ENCODE measurements at places on chromosomes 6 and 20.

DNA sequence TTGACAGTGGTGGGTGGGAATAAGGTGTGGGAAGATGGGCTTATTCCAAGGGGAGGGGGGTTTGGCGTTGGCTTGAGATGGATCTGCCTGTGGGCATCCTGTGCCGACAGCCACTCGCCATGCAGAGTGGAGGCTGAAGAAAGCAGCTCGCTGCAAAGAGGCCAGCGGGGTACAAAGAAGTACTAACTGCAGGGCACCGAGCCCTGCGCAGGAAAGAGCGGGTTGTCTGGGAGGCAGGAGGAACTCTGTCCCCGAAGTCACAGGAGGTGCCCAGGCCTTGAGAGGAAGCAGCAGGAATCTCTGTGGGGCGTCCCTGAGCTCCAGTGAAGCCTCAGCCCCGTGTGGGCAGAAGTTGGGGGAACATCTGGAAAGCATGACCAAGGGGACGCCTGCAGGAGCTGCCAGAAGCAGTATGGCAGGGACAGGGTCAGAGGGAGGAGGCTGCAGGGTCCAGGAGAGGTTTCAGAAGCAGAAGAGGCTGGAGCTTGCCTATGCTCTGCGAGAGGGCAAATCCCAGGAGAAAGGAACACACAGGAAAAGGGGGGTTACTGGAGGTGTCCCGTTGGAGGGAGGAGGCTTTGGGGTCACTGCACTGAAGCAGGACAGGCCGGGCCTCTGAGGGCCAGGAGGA, 77.2 kb downstream of the THBS2 start:
- no peak for DNase-seq

- no peak for DNase-seq
Observed at GRCh38 chr6:99618649-99619408, 12.2 kb downstream of the PRDM13 start.

DNA sequence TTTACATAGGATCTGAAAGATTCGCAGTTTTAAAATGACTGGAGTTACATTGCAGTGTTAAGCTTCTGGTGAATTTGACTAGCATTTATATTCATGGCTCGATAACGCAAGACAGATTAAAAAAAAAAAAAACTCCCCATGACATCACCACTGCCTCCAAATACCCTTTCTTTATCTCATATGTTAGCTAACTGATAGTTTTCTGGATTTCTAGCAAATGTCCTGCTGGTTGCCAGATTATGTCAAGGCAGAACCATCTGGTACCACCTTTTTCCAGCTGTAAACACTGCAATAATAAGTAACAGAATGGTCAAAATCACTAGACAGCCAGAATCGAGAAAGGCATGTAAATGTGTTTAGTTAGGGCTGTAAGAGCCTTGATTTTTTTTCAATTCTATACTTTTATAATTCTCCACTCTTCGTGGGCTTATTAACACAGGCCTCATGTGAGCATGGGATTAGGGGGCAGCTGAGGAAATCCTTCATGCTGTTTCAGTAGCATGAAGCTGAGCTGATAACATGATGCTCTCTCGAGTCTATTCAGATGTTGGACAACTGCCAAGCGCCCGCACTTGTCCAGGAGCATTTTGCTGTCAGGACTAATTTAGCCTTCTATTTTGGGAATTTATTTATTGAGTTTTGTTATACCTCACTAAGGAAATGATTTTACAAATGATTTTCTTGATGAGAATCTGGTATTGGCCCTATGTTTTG, 166.0 kb upstream of the SCGN start:
- no peak for DNase-seq

GRCh38 chr6:63724721-63725120, 89.1 kb downstream of the PHF3 start:
- no peak for DNase-seq

DNA sequence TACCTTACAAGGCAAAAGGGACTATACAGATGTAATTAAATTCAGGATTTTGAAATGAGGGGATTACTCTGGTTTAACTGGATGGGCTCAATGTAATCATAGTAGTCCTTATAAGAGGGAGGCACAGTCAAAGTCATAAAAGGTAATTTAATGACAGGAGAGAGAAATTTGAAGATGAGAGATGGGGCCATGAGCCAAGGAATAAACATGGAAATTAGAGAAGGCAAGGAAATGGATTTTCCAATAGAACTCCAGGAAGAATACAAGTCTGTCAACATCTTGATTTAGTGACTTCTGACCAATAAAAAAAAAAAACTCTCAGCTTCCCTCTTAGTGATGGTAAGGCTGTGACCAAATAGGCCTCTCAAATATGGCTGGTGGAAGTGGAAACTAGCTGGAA, 101.9 kb upstream of the BEND3 start:
- DNase-seq: no peak

DNA sequence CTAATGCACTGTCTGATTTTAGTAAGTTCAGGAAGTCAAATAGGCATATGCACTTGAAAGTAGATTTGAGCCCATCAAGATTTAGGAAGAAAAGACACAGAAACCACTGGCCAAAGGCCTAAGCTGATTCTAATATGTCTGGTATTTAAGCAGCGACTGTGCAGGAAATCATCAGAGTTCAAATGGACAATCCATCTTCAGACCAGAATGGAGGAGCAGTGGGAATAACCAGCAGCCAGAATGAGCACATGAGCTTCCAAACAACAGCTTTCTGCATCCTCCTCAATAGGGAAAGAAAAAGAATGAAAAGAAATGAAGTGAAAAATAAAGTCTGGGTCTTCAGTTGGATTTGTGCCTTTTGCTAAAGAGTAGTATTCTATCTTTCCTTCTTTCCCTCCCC, 50.6 kb downstream of the SOD2 start:
- DNase-seq: no peak

DNA sequence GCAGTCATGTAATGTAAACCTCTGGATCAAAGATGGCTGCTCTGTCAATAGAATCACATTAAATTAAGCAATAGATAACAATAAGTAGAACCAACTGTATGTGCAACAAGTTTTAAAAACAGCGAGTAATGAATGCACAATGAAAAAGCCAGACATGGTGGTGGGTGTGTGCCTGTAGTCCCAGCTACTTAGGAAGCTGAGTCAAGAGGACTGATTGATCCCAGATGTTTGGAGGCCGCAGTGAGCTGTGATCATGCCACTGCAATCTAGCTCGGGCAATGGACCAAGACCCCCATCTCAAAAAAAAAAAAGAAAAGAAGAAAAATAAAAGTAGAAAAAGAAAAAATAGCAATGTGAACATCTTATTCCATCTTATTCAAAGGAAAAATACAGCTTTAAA, 558.7 kb upstream of the MMS22L start:
- no peak for DNase-seq

DNA sequence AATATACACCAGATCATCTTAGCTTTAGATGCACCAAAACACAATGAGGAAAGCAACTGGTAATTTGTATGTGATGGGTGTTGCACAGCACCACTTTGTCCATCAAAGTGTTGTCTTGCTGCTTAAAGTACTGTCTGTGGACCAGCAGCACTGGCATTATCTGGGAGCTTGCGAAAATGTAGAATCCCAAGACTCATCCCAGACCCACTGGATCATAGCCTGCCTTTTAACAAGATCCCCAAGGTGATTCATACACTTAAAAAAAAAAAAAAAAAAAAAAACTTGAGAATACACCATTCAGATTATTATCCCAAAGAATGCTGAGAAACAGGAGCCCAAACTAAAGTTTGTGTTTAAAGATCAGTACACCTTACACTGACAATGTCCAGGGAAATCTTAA, 123.4 kb downstream of the TASP1 start:
- DNase-seq: no peak

- no peak for DNase-seq
Observed at GRCh38 chr6:129730477-129731165, 20.6 kb upstream of the ARHGAP18 start.

DNA sequence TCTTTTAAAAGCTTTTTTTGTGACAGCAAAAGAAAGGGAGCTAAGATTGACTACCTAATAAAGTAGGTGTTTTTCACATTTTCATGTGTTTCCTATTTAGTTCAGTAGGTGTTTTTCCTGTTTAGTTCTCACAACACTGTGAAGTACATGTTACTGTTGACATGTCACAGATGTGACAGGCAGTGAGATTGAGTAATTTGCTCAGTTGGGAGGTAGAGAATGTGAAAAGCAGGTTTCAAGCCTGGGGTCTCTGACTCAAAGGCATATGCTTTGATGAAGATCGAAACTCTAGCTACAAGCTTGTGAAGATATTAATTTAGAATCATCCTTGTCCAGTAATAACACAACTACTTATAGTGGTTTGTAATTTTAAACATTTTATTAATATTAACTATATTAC, 43.1 kb downstream of the SLX4IP start:
- DNase-seq: no peak

DNA sequence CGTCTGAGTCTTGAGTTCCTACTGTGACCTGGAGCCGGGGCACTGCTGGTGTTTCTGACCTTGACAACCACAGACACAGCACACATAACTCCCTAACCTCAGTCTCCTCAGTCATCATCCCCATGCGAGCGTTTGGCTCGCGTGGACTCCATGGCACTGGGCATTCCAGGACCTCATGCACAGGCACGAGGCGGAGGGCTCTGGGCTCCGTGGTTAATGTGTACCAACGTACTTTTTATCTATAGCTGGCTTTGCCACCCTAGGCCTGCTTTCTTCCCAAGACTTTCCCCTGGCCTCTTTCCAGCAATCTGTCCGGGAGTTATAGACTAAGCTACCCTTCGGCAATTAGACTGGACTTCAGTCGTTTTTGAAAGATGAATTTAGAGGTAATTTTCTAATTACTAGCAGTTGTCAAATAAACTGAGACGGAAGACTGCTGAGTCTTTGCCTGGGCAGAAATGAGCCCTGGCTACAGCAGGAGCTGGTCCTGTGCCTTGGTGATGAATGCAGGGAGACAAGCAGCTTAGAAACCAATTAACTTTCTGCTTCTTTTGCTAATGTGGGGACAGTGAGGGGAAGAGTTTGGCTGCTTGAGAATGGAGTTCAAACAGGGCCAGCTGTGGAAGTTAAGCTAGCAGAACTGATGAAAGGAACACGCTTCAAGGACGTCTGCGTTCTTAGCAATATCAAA, 16.1 kb upstream of the CTCFL start:
- no peak for DNase-seq

GRCh38 chr20:10496465-10496864, 61.4 kb downstream of the SLX4IP start:
- no peak for DNase-seq

DNA sequence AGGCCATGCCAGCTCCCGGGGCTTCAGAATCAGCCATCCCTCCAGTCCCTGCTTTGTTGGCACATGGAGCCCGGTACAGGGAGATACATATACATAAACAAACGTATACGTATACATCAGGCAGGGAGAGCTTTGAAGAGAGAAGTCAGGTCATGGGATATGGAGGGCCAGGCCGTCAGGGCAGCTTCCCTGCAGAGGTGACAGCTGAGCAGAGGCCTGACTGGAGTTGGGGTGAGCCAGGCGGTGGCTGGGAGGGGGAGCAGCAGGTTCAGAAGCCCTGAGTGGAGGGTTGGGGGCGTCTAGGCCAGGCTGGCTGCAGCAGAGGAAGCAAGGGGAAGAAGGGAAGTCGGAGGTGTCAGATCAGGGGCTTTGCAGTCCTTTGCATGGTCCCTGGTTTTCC, 61.7 kb downstream of the STK35 start:
- no peak for DNase-seq

- no peak for DNase-seq
Observed at GRCh38 chr6:19440531-19440930, 396.6 kb upstream of the ID4 start.

DNA sequence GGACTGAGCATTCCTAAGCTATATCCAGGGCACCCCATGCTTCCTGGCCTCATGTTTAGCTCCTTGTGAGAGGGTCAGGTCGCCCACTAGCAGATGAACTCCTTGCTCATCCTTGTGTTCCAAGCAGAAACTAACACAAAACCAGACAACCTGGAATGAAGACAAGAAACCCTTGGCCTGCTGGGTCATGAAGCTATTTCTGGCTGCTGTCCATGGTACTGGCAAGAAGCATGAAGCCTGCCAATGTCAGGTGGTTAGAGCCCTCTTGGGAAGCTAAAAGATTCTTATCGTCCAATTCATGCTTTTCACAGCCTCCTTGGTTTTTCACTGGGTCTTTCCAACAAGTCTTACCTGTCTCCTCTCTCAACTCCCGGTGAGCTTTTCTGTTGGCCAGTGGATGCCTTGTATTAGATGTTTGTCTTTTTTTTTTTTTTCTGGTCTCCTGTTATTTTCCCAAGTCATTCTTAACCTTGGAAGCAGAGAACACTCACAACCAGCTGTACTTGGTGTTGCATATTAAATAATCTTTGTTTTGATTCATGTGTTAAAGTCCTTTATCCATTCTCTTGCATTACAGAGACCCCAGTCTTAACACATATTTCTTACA, 180.3 kb downstream of the ANKRD60 start:
- DNase-seq: no peak

- no peak for DNase-seq
Observed at GRCh38 chr6:85401186-85402021, 48.5 kb upstream of the NT5E start.

GRCh38 chr6:16883414-16883813, 122.2 kb upstream of the ATXN1 start:
- DNase-seq: no peak

GRCh38 chr6:57180596-57180995, 8.5 kb downstream of the BAG2 start:
- DNase-seq: no peak

- no peak for DNase-seq
Observed at GRCh38 chr20:43376831-43377230, 80.9 kb upstream of the SRSF6 start.

GRCh38 chr6:96743496-96743895, 93.8 kb downstream of the GPR63 start:
- no peak for DNase-seq

DNA sequence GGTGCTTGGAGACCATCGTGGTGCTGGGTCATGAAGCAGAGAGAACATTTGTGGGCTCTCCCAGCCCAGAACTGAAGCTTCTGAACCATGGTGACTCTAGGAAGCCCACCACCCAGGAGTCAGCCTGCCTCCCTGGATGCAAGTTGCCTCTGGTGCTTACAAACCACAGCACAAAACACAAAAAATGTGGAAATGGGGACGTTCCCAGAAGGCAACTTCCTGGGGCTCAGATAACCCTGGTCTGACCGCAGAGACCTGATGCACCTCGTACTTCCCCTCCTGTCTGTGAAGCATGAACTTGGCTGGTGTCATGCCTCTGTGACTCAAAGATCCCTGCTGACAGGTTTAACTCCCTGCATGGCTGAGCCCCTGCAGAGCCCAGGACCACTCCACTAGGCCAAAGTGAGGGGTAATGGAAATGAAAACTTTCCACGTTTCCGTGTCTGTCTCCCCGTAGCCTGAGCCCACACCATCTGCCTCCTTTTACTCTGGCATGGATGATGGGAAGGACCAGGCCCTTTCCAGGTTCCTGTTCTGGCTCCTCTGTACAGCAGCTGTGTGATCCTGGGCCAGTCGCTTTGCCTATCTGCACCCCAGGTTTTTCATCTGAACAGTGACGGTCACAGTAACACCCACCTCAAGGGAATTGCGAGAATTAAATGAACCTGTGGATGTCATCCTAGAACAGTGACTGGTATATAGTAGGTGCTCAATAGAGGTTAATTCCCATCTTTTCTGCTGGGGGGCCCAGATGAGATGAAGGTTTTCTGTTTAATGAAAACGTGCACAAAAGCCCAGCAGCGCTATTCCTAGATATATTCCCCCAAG, 57.7 kb downstream of the PPP1R16B start:
- DNase-seq: peak; percentile 69
